MM.1S (cell line): ENCODE measurements at places on chromosomes 3 and 15.

DNA sequence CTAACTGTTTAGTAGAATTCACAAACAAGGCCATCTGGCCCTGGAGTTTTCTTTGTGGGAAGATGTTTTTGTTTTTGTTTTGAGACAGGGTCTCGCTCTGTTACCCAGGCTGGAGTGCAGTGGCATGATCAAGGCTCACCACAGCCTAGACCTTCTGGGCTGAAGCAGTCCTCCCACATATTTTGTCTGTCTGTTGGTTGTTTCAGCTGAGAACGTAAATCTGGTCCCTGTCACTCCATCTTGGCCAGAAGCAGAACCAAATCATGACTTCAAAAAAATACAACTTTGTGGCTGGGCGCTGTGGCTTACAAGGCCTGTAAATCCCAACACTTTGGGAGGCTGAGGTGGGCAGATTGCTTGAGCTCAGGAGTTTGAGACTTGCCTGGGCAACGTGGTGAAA is 27.1 kb downstream of the MRAS start:
- peaks cover 14% of the 10 kb centered on the region for H3K4me1 ChIP-seq
- no peaks in the 10 kb centered on the region for H3K36me3 ChIP-seq
- no peak overlapping the region for H3K27ac ChIP-seq
- H3K27me3 ChIP-seq = 0 out of 2 replicates have a peak, but pooled peaks cover 2% of the 10 kb centered on the region
- H3K4me3 ChIP-seq = no peak overlapping the region

- H3K4me1 ChIP-seq = no peaks in the 10 kb centered on the region
- H3K36me3 ChIP-seq = no peaks in the 10 kb centered on the region
- H3K4me3 ChIP-seq = no peak overlapping the region
- DNase-seq = no peak
Measured at GRCh38 chr3:40985195-40985594, 214.1 kb upstream of the CTNNB1 start.

DNA sequence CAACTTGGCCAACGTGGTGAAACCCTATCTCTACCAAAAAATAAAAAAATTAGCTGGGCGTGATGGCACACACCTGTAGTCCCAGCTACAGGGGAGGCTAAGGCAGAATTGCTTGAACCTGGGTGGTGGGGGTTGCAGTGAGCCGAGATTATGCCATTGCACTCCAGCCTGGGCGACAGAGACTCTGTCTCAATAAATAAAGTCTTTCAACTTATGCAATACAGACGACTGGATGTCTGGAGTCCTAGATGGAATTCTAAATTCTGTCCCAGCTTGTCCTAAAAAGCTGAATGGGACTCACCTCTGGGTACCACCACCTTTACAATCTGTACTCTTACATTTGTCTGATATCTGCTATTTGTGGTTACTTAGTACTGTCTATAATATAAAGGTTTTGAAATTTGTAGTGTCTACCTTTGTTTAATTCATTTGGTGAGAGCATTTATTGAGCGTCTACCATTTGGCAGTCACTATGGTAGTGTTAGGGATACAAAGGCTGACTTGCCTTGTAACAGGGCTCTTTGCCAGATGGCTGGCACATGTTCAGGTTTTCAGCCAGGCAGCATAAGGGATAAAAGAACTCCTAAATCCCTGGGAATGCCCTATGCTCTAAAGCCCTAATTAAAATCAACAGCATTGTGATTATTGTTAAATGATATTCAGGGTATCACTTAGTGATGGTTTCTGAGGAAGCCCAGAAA is 7.2 kb upstream of the ZNF609 start:
- no peak overlapping the region for H3K4me3 ChIP-seq
- no peak for DNase-seq
- no peak overlapping the region for H3K27ac ChIP-seq
- H3K27me3 ChIP-seq = no peaks in the 10 kb centered on the region
- no peaks in the 10 kb centered on the region for H3K36me3 ChIP-seq
- H3K4me1 ChIP-seq = no peaks in the 10 kb centered on the region

GRCh38 chr3:138942861-138943623 is 3.9 kb downstream of the FOXL2 start:
- H3K4me1 ChIP-seq = no peaks in the 10 kb centered on the region
- H3K4me3 ChIP-seq = no peak overlapping the region
- H3K27me3 ChIP-seq = peaks cover 24% of the 10 kb centered on the region
- DNase-seq = no peak

DNA sequence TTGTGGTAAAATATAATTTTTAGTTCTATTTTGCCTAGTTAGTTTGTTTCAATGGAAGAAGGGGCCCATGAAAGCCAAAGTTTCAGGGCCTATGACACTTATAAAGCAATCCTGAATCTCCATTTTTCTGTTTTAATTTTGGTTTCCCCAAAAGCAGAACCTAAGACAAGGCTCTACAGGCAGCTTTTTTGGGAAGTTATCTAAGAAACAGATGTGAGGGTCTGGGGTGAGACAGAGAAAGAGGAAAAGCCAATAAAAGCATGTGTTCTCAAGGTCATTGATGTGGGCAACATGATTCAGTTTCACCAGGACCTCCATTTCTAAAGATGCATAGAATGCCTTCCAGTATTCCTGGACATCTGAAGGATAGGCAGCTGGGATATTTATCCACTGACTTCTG is 598.5 kb downstream of the PDCD6IP start:
- DNase-seq = no peak
- H3K4me3 ChIP-seq = no peak overlapping the region
- no peaks in the 10 kb centered on the region for H3K36me3 ChIP-seq
- no peak overlapping the region for H3K27ac ChIP-seq
- no peaks in the 10 kb centered on the region for H3K27me3 ChIP-seq

DNA sequence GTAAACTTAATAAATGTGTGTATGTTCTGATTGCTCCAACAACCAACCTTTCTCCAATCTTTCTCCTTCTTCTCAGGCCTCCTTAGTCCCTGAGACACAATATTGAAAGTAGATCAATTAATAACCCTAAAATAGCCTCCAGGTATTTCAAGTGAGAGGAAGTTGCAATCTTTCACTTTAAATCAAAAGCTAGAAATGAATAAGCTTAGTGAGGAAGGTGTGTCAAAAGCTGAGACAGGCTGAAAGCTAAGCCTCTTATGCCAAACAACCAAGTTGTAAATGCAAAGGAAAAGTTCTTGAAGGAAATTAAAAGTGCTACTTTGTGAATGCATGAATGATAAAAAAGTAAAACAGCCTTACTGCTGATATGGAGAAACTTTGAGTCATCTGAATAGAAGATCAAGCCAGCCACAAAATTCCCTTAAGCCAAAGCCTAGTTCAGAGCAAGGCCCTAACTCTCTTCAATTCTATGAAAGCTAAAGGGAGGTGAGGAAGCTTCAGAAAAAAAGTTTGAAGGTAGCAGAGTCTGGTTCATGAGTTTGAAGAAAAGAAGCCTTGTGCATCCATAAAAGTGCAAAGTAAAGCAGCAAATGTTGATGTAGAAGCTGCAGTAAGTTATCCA is 38.6 kb downstream of the CCDC80 start:
- peaks cover 16% of the 10 kb centered on the region for H3K27me3 ChIP-seq
- peaks cover 7% of the 10 kb centered on the region for H3K4me1 ChIP-seq
- no peak overlapping the region for H3K27ac ChIP-seq
- DNase-seq = no peak
- H3K4me3 ChIP-seq = no peak overlapping the region

GRCh38 chr3:188780193-188781147 is 391.3 kb upstream of the TPRG1 start:
- no peak overlapping the region for H3K4me3 ChIP-seq
- no peaks in the 10 kb centered on the region for H3K36me3 ChIP-seq
- H3K27me3 ChIP-seq = no peaks in the 10 kb centered on the region
- H3K27ac ChIP-seq = no peak overlapping the region

GRCh38 chr3:184164648-184165330 is 9.6 kb downstream of the DVL3 start:
- no peaks in the 10 kb centered on the region for H3K4me1 ChIP-seq
- H3K27ac ChIP-seq = no peak overlapping the region
- H3K4me3 ChIP-seq = no peak overlapping the region

DNA sequence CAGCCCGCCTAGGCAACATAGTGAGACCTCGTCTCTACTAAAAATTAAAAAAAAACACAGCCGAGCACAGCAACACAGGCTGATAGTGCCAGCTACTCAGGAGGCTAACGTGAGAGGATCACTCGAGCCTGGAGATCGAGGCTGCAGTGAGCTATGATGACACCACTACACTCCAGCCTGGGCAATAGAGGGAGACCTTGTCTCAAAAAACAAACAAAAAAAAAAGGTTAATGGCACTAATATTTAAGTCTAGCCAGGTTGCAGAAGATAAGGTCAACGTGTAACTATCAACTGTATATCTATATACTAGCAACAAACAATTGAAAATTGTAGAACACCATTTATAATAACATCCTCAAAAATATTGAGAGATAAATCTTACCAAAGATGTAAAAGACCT is 75.1 kb downstream of the MYO9A start:
- no peaks in the 10 kb centered on the region for H3K36me3 ChIP-seq
- H3K4me3 ChIP-seq = no peak overlapping the region
- no peaks in the 10 kb centered on the region for H3K27me3 ChIP-seq
- no peaks in the 10 kb centered on the region for H3K4me1 ChIP-seq
- no peak overlapping the region for H3K27ac ChIP-seq
